ENCODE measurements at places on chromosomes 2 and 18.
A peak's percentile ranks its signal among the peaks of the same experiment; 100 is the strongest.

GRCh38 chr2:228268756-228269155 lies 87.3 kb upstream of the SPHKAP start:
- DNase-seq = no peak

DNA sequence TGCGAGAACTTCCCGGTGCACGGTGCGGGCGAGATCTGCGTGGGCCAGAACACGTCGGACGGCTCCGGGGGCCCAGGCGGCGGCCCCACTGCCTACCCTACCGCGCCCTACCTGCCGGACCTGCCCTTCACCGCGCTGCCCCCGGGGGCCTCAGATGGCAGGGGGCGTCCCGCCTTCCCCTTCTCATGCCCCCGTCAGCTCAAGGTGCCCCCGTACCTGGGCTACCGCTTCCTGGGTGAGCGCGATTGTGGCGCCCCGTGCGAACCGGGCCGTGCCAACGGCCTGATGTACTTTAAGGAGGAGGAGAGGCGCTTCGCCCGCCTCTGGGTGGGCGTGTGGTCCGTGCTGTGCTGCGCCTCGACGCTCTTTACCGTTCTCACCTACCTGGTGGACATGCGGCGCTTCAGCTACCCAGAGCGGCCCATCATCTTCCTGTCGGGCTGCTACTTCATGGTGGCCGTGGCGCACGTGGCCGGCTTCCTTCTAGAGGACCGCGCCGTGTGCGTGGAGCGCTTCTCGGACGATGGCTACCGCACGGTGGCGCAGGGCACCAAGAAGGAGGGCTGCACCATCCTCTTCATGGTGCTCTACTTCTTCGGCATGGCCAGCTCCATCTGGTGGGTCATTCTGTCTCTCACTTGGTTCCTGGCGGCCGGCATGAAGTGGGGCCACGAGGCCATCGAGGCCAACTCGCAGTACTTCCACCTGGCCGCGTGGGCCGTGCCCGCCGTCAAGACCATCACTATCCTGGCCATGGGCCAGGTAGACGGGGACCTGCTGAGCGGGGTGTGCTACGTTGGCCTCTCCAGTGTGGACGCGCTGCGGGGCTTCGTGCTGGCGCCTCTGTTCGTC lies 1.7 kb downstream of the FZD7 start:
- peak; percentile 26 for DNase-seq

- DNase-seq = peak; percentile 48
Observed at GRCh38 chr2:25347205-25347815, 5.6 kb upstream of the DNMT3A start.

- DNase-seq = no peak
Observed at GRCh38 chr18:70463085-70463484, 174.2 kb downstream of the SOCS6 start.

DNA sequence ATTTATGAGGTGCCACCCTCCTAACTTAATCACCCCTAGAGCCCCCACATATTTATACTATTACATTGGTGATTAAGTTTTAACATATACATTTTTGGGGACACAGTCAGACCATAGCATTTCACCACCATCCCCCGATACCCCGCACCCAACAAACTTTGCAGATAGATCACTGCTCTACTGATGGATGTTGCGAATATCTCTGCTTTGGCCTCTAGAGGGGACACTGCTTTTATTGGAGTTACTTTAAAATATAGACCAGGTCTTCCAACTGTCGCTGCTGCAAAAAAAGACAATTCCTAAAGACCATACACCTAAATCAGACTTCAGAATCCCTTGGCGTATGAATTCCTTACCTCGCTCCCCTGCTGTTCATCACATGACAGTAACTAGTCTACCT lies 115.8 kb upstream of the FSHR start:
- DNase-seq = no peak

GRCh38 chr18:72086421-72086820 lies 457.7 kb downstream of the CBLN2 start:
- DNase-seq = no peak

DNA sequence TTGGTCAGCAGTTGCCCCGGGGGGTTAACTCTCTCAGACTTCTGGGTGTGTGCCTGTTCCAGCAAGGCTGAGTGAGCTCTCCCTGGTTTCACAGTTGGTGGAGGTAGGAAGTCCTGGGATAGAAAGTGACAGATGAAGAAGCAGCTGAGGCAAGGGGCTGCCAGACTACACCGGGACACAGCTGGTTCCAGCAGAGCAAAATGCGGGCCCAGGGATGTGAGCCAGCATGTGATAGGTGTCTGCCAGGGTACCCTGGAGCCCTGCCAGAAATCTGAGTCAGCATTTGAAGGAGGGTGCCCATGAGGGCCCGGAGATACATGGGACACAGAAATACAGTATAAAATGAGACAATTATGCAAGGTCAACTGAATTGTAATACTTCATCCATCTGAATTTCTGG lies 79.3 kb upstream of the LGALSL start:
- DNase-seq = no peak

- DNase-seq = no peak
Observed at GRCh38 chr2:36680012-36680411, 16.5 kb upstream of the VIT start.

GRCh38 chr18:68991286-68991685 lies 193.4 kb downstream of the CCDC102B start:
- DNase-seq = no peak

GRCh38 chr2:144411473-144411872 lies 108.4 kb downstream of the ZEB2 start:
- DNase-seq = no peak
